ENCODE measurements at places on chromosomes 5 and 9.

DNA sequence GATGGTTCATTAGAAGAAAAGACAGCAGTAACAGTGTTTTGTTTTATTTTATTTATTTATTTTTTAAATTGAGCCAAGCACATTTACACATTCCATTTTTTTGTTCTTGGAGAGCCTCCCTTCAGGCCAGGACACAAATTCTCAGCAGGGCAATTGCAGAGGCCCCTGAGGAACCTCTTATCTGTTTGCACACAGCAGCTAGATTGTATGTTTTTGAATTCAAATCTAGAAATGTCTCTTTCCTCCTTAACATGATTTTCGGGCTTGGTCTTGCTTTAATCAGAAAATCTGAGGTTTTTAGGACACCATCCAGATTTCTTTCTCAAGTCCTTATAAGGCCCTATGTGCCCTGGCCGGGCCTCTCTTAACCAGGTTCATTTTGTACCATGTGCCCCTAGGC, 76.0 kb downstream of the PRR16 start:
- DNase-seq = no peak

GRCh38 chr5:50445296-50445949, 4.3 kb upstream of the EMB start:
- DNase-seq = no peak

DNA sequence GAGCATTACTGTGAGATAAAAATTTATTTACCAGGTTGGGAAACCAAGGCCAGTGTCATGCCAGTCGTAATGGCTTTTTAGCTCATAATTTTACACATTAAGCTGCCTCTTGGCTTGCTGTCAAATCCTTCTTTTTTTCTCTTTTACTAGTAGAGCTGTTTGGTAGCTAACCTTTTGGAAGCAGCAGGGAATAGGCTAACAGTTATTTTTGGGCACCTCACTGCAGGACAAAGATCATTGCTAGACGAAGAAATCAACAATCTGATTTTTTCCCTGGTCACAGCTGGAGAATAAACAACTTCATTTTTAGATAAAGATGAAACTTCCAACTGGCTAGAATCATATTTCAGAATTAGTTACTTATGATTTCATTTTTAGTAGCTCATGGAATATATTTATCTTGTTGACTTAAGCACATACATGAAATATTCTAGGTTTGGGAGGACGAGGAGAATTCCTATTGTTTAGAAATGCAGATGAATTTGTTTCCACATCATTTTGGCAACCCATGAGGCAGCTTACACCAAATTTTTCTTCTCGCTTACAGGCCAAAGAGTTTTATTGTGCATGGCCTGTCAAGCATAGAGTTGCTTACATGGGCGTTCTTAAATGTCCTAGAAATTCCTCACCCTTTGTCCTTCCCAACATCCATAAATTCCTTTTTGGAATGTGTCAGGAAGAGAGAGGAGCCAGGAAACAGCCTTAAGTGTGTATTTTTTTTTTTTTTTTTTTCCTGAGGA, 19.6 kb downstream of the TNC start:
- DNase-seq = no peak

DNA sequence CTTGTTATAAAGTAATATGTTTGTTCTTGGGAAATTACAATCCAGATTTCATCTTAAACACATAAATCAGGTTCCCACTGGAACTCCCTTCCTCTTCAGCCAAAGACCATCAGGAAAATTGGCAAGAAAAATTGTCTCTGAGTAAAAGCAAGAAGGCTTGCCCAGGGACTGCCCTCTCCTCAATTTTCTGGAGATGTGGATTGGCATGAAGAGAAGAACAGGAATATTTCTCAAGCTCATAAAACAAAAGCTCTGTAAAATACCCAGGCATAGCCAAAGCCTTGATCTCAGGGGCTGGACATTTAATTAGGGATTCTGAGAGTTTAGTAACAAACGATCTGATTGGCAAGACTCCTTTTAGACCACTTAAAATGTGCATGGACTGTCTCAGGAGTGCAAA, 223.4 kb downstream of the ZNF608 start:
- no peak for DNase-seq

- DNase-seq = no peak
Observed at GRCh38 chr5:92641031-92641962, 939.7 kb downstream of the NR2F1-AS1 start.

DNA sequence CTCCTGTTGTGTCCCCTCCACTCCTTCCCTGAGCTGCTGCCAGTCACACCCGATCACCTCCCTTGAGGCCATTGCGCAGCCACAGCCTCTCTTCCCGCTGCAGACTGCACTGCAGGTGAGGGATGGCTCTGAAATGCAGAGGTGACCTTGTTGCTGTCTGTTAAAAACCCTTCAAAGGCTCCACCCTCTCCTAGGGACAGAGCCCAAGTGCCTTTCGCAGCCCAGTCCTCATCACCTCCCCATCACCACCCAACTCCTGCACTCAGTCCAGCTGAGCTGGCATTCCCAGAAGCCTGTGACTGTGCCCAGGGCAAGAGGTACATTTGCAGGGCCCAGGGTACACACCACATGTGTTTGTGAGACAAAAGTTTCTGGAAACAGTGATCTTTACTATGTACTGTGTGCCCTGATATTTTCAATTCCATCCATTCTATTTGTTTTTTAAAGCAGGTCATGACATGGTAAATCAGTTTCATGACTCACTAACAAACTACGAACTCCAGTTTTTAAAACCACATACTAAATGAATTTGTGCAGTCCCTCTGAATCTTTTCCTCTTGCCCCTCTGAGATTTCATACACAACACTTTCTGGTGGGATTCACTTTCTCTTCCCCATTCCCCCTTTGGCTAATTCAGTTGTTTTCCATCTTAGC, 73.0 kb upstream of the SPOCK1 start:
- DNase-seq = no peak

- no peak for DNase-seq
Observed at GRCh38 chr5:66839636-66840185, 243.5 kb downstream of the MAST4 start.

- DNase-seq = no peak
Observed at GRCh38 chr5:108315829-108316228, 66.1 kb downstream of the FBXL17 start.

- DNase-seq = no peak
Observed at GRCh38 chr5:181235323-181235688, 8.4 kb downstream of the RACK1 start.

DNA sequence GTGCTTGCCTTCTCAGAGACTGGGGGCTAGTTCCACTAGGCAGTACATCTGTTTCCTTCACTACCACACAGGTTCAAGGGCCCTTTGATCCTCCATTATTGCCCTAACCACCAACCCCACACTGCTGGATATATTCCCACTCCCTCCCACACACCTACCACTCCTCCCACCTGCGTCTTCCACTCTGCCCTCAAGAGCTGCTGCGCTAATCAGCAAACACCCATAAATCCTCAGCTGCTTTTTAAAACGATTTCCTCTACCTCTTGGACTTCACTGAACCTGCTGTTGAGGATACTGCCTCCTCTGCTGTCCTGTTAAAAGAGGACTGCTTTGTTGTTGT, 120.9 kb downstream of the MAPKAP1 start:
- no peak for DNase-seq

DNA sequence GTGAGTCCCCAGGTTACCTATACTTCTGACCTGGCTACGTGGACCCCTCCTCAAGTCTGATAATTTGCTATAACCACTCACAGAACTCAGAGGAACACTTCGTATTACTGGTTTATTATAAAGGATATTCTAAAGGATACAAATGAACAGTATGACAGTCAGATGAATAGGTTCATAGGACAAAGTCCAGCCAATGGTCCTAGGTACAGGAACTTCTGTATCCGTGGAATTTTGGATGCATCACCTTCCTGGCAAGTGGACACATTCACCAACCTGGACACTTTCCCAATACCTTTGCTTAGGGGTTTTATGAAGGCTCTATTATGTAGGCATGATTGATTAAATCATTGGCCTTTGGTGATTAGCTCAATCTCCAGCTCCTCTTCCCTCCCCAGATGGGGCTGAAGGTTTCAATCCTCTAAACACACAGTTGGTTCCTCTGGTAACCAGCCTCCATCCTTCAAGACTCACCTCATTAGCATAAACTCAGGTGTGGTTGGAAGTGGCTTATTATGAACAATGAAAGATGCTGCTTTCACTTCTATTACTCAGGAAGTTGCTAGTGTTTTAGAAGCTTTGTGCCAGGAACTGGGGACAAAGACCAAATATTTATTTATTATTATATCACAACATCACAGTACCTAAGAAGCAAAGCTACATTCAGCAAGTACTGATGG, 149.6 kb upstream of the ELL2 start:
- no peak for DNase-seq

- no peak for DNase-seq
Observed at GRCh38 chr9:114482593-114482992, 22.7 kb downstream of the WHRN start.
